ENCODE measurements at places on chromosomes 16 and 17.

DNA sequence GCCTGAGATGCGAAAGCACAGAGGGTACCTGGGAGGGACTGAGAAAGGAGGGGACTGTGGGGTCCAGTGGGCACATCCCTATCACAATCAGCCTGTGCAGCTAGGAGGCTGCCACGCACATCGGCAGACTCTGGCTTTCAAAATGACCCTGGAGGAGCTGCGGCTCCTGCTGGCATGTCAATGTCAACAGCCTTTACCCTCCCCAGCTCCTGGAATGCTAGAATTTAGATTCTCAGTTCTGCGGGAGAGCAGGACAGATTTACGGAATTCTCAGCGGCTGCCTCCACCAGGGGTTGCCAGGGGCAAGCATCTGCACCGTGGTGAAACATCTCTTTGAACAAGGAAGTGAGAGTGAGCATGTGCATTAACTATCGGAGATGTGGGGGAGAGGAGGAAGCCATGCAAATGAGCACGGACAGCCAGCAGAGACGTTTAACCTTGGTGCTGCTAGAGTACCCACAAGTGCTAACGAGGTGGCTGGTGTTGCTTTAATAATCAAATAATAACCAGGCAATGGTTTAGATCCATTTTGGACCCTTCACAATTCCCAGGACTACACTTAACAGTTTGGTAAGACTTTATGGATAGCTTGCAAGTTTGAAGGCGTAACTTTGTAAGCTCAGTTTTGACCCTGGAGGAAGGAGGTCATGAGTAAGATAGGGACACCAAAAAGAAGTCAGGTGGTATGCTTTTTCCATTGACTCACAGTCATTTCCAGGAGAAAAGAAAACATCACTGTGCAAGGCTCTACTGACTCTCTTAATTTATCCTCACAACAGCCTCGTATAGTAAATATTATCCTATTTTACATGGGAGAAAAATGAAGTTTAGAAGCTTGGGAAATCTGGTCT, 54.1 kb downstream of the XYLT1 start:
- DNase-seq = no peak

- peak; percentile 77 for DNase-seq
These were observed 53.1 kb downstream of the MRM3 start for GRCh38 chr17:835263-835662.

DNA sequence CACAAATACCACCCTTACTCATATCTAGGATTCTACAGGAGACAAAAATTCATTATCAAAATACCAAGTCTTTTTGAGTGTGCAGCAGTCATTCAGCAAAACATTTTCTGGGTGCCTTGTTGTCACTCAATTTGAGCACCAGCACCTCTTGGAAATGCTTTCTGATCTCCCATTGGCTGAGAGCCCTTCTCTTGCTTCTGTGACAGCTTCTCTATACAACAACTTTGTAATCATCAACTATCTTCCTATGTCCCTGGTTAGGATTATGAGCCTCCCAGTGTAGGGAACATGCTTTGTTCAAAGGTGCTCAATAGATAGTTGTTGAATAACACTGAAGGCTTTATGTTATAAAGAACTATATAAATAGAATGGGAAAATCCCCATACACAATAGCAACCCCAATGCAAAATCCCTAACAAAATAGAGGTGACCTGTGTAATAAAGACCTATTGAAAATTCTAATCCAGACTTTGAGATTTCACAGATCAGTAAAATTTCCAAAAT, 10.3 kb upstream of the RAB11FIP4 start:
- no peak for DNase-seq

- DNase-seq = no peak
These were observed 17.8 kb upstream of the MC1R start for GRCh38 chr16:89900885-89901284.

- DNase-seq = no peak
These were observed 17.6 kb downstream of the RPH3AL start for GRCh38 chr17:334974-335481.

- no peak for DNase-seq
These were observed 151.3 kb downstream of the C16orf78 start for GRCh38 chr16:49524947-49525315.

DNA sequence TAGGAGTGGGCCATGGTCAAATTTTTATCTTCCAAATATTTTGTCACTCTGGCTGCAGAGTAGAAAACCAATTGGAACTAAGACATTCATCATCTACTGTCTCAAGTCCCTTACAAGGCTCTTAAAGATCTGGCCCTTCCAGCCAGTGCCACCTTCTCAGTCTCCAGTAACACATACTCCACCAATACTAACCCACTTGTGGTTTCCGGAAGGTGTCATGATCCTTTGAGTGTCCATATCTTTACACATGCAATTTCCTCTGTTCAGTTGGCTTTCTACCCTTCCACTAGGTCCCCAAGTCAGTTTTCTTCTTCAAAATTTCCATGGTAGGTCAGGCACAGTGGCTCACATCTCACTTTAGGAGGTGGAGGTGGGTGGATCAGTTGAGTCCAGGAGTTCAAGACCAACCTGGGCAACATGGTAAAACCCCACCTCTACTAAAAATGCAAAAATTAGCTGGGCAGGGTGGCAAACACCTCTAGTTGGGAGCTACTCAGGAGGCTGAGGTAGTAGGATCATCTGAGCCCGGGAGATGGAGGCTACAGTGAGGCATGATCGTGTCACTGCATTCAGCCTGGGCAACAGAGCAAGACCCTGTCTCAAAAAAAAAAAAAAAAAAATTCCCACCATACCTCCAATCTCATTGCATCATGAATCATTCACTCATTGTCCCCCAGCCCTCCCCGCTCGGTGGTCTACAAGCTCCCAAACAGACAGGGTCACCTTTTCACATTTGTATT, 6.0 kb upstream of the GRB2 start:
- no peak for DNase-seq

DNA sequence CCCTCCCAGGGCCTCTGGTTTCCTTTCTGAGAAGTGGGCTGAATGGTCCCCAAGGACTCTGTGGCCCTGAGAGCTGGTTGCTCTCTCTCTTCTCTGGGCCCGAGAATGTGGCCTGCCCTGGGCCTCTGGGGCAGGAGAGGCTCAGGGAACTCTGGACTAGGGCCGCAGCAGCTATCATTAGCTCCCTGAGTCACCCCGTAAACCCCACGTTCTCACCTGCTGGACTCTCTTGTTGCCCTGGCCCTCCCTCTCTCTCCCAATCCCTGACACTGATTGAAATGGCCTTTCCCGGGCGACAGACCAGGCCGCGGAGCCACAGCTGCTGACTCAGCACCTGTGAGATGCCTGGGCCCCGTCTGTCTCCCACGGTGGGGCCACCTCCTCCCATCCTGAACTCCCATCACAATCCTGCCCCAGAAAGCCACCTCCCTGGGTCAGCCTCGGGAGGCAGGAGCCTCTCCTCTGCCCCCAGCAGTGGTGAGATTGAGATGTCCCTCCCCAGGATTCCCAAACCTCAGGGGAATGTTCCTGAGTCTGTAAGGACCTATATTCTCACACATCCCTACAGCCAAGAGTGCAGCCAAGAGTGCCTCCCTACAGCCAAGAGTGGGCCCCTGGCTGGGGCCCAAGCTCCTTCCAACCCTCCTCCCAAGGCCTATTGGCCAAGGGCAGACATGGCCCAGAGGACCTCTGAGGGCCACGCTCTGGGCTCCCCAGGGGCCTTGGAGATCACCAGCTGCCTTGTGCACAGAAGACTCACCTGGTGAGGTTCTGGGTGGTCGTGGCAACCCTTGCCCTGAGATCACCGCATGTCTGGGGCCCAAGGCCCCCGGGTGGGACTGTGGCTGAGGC, 470 bp downstream of the TRPV3 start:
- DNase-seq = no peak

GRCh38 chr17:8944083-8944482, 21.4 kb downstream of the PIK3R5 start:
- no peak for DNase-seq

DNA sequence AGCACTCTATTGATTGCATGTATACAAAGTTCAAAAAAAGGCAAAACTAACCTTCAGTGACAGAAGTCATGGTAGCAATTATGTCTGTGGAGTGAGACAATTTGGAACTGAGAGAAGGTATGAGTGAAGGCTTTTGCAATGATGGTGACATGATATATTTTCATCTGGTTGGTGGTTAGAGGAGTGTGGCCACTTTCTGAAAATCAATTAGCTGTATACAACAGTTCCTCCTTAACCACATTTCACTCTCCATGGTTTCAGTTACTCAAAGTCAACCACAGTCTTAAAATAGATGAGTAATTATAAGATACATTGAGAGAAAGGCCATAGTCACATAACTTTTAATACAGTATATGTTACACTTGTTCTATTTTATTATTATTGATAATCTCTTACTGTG, 26.2 kb downstream of the ADAMTS18 start:
- no peak for DNase-seq

DNA sequence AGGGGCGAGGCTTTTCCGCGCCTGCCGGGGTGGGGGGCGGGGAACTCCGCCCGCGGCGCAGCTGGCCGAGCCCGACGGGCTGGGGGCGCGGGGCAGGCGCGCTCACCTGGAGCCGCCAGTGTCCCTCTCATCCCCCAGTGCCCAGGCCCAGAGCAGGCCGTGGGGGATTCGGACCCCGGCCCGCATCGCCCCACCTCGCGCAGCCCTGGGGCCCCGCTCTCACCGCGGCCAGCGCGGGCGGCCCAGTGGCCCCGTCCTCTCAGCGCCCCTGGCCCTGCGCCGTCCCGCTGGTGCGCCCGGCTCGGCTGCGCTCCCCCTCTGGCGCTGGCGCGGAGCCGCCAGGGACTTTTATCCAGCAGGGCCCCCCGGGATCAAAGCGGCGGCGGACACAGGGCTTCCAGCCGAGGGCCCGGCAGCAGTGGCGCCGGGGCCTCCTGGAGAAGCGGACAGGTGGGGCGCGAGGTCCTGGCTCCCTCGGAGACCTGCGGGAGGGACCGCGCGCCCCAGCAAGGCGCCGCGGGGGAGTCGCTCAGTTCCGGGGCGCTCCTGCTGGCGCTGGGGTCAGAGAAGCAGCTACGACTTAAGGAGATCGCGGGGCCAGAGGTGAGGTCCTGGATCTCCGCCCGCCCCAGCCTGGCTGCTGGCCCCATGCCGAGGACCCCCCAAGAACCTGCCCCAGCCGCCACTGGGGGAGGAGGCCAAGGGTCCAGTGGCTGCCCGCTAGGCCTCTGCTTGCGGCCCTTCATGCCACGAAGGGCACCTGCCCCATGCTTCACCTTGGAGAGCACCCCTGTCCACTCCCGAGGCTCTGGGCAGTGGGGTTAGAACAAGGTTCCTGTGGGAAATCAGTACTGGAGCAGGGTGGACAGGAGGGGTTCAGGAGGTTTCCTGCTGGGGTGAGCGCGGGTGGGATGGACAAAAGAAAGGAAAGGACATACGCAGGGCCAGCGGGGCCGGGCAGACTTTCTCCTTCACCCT, 823 bp upstream of the NOTUM start:
- DNase-seq = no peak

DNA sequence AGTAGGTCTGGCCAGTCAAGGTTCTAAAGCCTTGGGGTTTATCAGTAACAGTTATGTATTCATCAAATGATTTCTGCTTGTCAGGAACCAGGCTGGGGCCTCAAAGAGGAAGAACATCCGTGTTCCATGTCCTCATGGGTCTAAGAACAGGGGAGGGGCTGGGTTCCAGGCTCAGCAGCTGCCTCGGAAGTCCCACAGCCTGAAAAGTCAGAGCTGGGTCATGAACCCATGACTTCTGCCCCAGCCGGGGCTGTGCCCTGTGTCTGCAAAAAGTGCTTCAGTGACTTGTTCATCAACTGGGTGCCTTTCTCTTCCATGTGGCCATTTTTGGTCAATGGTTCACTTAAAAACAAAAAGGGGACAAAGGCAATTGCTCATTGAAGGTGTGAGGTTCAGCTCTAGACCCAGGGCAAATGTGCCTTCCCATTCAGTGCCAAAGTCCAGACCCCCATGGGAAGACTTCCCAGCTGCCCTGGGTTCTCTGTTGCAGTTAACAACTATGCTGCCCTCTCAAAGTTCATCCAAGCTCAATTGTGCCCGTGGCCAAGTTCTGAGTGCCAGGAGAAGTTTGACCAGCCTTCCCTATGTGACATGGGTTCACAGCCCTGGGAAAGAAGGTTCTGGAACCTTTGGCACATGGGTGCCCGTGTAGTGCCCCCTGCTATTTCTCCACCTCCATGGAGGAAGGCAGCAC, 18.5 kb downstream of the TBKBP1 start:
- no peak for DNase-seq

GRCh38 chr17:17763136-17763535, 73.7 kb downstream of the SREBF1 start:
- no peak for DNase-seq
